Chondrocyte (in vitro differentiated cells): ENCODE measurements at places on chromosomes 7 and 10.

DNA sequence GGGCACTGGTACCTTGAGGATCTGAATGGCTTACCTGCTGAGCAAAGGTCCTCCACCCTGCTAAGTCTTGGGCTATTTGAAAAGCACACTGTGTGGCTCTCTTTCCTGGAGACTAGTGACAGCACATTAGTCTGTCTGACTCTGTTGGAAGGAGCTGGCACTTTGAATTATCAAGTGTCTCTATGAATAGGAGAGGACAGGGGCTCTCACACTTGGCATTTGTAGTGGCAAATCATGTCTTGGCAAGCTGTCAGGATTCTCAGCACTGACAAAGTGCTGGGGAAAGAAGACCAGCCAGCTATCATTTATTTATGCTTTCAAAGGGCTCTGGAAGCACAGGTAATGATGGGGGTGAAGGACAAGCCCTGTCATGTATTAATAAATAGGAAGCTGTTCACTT, 62.8 kb downstream of the MTPN start:
- DNase-seq = no peak

GRCh38 chr7:23458044-23458443, 12.2 kb downstream of the IGF2BP3 start:
- no peak for DNase-seq

GRCh38 chr7:94507962-94508361, 1.6 kb upstream of the CASD1 start:
- DNase-seq = no peak

DNA sequence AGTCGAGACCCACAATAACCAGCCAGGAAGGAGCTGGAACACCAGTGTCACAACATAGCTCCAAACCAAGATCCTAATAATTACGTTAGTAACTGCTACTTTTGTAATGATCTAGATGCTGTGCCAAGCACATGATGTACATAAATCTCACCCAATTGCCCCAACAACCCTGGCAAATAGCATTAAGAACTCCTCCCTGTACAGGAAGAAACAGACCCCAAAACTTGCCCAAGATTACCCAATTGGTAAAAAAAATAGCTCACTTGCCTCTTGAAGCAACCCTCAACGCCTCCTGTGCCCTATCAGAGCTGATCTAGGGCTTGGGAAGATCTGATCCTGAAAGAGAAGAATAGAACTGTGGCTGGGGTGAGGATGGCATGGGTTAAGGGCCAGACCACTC, 628.7 kb upstream of the AUTS2 start:
- DNase-seq = no peak

GRCh38 chr10:97538411-97538810, 34.2 kb upstream of the ANKRD2 start:
- peak; percentile 26 for DNase-seq

- DNase-seq = no peak
Measured at GRCh38 chr10:61313460-61313859, 139.7 kb downstream of the TMEM26 start.

DNA sequence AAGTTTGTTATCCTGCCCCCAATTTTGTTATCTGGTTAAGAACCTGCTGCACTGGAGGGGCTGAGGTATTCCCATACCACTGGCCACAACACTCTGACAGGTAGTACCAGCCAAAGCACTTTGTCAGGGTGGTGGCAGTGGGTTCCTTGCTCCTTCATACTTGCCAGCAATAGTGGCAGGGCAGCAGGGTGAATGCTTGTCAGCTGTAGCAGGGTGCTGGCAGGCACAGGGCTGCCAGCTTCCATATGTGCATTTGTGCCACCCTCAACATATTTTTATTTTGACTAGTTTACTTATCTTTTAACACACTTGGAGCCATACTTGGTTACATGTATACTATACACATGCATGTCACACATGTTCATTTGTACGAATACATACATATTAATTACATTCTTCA, 294.0 kb upstream of the VWC2 start:
- no peak for DNase-seq

DNA sequence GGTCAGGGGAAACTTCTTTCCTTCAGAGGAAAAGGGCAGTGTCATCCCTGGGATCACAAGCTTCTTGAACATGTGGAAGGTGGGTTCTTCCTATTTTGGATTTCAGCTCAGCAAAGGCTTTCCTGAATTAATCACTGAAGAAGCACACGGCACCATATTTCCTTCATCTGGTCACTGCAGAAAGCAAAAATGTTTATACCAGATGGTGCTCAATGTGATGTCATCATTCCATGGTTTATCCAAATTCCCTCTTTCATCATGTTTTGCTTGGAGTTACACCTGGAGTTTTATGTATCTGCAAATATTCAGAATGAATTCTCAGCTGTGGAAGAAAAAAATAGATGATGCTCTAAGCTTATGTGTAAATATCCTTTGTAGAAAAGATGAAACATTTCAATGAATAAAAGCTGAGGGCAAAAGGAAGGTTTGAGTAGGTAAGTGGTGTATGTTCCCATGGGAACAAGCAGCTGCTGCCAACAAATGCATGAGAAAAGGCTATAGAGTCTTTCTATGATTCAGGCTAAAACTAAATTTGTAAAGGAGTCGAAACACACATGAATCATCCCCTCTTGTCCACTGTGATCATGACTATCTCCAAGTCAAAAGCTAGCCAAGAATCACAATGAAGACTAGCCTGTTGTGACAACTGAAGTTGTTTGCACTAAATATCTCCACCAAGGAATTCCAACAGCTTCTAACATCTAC, 26.9 kb upstream of the BPGM start:
- DNase-seq = no peak
